Fibroblast of villous mesenchyme (primary cell): ENCODE measurements at places on chromosomes 16 and 17. TPM values are rescaled to one million over a fixed set of nuclear protein-coding genes. Genes with fewer than 3 reads are reported as not detected.
A peak's percentile ranks its signal among the peaks of the same experiment; 100 is the strongest.

DNA sequence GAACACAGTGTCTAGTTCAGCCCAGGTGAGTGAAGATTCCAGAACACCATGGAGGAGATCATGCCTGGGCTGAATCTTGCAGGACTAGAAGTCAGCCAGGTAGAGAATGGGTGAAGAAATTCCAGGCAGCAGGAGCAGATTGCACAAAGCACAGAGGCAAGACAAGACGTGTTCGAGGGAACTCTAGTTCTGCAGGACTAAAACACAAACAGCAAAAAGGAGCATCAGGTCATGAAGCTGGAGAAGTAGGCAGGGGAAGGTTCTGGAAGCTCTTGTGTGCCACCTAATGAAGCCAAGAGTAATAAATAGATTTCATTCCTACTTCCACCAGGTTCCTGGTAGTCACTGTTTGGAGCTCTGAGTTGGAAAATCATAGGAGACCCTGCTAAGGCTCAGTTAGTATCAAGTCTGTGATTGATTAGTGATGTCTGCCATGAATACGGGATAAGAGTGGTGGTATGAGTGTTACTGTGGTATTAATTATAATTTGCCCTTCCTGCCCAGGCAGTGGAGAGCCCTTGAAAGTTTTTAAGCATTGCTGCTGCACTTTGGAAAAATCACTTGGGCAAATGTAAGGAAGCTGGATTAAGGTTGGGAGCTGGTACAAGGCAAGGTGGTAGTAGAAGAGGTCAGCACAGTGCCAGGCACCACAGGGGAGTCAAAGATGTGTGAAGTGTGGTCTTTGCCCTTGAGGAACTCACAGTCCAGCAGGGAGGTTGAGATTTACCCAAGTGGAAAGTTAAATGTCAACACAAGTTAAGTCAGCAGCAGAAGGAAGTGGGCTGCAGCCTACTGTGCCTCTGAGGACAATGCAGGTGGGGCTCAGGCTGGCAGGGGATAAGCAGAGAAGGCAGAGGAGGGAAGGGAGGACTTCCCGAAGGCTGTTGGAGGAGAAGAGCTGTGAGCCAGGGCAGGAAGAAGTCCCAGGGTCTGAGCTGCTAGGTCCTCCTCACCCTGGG is 13.5 kb upstream of the FOXN1 start:
- DNase-seq: peak; percentile 34

DNA sequence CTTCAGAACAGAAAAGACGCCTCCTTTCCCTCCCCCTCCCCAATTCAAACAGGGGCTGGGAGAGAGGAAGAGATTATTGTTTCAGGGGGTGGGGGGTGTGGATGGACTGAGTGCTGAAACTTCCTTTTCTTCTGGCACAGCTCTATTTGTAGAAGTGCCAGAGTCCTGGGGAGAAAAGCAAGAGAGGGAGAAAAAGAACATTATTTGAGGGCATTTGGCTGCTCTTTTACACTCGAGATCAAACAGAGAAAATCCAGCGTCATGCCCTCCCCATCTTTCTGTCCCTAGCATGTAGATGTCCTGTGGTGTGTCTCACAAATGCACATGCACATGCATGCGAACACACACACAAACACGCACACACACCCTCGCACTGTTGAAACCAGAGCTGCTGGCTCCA is 13.0 kb downstream of the ARL4D start:
- no peak for DNase-seq

- no peak for DNase-seq
Measured at GRCh38 chr17:44386182-44386525, 3.3 kb downstream of the ITGA2B start.

DNA sequence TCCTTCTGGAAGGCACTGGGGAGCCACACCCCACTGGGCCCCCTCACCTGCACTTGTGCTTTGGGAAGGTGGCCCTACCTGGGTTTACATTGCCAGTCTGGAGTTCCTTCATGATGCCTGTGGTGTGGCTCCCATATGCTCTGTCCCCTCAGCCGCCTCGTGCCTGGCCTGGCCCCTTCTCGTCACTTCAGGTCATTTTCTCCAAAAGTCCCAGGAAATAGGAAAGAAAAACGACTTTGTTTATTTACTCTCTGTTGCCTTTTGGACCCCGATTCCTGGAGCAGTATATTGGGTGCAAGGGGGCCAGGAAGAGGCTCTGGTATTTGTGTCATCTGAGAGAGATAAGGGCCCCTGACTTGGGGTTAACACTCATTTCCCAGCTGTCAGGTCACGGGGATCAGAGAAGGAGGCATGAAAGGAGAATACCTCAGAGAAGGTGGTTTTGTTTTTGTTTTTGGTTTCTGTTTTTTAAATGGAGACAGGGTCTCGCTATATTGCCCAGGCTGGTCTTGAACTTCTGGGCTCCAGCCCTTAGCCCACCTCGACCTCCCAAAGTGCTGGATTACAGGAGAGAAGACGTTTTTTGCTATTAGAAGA is 4.7 kb downstream of the SOCS3 start:
- no peak for DNase-seq

The TBC1D3I gene
- 0.97 TPM in 1 of 2 replicates, not detected in the other for total RNA-seq

The FA2H gene
- not detected in 2 replicates for total RNA-seq
